GOT3 (cell line): ENCODE measurements at places on chromosomes 3 and 15.

- no peak for DNase-seq
Observed at GRCh38 chr3:81913886-81914663, 152.6 kb upstream of the GBE1 start.

- no peak for DNase-seq
Observed at GRCh38 chr3:127354761-127355160, 66.9 kb upstream of the PRR20G start.

- DNase-seq: no peak
Observed at GRCh38 chr3:18672561-18672960, 247.4 kb upstream of the SATB1 start.

GRCh38 chr3:39920271-39920670, 110.9 kb downstream of the MYRIP start:
- DNase-seq: no peak

- DNase-seq: no peak
Observed at GRCh38 chr3:1406250-1406649, 313.4 kb downstream of the CNTN6 start.

DNA sequence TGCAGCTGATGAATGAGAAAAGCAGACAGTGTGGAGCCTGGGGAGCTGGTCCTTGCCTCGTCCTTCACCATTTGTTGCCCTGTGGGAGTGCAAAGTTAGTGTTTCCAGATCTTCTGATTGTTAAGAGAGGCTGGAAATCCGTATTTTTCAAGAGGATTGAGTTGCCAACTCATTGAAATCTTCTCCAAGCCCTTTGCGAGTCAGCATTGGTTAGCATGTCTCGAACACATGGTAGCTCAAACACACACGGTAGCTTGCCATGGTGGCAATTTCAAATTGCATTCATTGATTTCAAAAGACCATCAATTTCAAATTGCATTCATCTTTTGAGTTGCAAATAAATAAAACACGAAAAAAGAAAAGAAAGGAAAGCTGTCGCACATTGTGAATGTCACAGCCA, 70.7 kb downstream of the SLCO3A1 start:
- no peak for DNase-seq

DNA sequence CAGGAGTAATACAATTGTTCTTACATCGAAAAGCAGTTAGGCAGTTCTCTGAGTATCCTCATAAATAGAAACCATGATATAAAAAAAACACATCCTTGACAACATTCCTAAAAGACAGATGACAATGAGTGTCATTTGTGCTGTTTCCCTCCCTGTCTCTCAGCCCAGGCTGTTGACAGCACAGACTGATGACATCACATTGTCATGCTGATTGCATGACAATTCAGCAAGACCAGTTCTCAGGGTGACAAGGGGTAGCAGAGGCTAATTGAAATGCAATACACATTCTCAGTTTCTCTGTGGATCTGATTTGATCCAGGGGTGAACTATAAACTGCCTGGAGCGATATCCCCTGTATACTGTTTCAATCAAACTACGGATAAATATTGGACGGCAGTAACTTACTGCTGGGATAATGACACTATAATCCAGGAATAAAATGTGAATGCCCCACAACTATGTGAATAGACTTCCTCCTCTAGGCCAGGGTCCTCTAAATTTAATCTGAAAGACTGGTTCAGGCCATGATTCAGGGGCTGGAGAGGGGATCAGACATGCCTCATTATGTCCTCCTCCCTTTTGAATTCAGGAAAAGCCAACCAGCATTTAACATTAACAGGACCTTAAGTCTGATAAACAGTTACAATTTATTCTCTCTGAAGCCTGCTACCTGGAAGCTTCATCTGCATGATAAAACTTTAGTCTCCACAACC, 16.7 kb upstream of the EIF1B start:
- DNase-seq: no peak

GRCh38 chr3:53264718-53265117, 8.9 kb upstream of the TKT start:
- DNase-seq: no peak

GRCh38 chr3:120681506-120682038, 467 bp downstream of the HGD start:
- DNase-seq: no peak
